ENCODE measurements at places on chromosomes 4 and X.

GRCh38 chr4:96677499-96677898 is 837.6 kb downstream of the PDHA2 start:
- no peak for DNase-seq

DNA sequence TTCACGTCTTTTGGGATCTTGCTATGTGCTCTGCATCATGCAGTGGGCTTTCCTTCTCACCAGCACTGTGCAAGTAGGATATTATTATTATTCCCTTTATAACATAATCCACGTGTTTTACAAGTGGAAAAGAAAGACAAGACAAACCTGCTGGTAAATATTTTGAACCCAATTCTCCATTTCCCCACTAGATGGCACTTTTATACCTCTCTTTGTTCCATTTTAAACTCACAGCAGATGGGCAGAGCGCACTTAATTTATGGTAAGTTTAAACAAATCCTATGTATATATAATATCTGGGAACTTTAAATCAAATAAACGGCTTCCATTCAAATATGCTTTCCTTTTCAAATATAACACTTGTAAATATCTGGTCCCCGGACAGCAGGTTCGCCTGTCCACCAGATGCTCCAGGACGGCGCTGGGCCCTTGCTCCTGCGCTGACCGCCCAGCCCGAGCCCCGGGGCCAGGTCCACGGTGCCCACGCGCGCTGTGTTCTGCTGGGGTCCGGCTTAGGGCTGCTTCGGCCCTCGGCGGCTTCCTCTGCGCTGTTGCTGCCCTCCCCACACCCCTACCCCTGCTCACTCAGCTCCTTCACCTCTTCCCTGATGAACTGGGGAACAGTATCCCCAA is 31.1 kb downstream of the F11 start:
- no peak for DNase-seq

DNA sequence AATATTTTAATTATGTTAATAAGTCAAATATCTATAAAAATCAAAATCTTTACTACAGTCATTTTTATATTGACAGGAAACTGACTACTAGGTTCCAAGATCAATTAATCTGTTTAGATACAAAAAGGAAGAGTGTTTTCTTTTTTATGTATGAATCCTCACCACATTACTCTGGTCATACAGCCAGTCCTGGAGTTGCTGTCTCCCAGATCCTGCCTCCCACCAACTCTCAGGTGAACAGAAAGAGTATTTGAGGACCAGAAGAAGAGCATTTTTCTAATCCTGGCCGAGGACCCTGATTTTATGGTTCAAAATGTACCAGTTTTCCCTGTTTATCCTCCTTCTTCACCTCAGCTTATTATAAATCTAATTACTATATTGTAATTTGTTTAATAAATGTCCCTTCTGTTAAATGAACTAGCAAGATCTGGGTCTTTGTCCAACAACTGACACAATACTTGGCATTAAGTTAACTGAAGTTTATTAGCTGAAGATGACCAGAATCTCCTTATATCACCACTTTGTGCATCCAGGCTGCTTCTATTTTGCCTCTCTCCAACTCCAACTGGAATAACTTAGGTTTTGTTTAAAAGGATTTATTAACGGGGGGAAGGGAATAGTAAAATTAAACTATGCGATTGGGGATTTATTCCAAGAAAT is 224.4 kb upstream of the PCDH7 start:
- DNase-seq = no peak

GRCh38 chr4:17690135-17690534 is 75.7 kb downstream of the MED28 start:
- DNase-seq = no peak

DNA sequence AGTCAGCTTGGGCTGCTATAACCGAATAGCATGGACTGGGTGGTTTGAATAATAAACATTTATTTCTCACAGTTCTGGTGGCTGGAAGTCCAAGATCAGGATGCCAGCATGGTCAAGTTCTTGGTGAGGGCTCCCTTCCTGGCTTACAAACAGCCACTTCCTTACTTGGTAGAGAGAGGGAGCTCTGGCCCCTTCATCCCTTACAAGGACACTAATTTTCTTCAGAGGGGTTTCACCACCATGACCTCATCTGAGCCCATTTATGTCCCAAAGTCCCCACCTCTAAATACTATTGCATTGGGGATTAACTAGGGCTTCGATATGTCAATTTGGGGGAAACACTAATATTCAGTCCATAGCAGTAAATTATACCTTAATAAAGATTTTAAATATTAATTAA is 61.8 kb downstream of the CLNK start:
- no peak for DNase-seq

DNA sequence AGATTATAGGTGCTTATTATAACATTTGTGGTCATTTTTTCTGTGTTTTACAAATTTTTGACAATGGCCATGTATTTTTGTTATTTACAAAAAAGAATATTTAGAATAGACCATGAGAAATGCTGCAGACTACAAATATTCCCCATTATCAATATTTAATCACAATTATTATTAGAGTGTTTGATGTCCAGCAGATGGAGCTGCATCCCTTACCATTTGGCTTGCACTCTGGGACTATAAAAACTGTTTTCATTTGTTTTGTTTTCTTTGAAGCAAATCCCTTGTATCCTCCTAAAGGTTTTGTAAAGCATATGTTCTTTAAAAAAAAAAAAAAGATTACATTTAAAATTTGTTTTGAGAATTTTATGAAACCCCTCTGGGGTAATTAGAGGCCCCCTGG is 85.6 kb upstream of the CXorf66 start:
- DNase-seq = no peak

DNA sequence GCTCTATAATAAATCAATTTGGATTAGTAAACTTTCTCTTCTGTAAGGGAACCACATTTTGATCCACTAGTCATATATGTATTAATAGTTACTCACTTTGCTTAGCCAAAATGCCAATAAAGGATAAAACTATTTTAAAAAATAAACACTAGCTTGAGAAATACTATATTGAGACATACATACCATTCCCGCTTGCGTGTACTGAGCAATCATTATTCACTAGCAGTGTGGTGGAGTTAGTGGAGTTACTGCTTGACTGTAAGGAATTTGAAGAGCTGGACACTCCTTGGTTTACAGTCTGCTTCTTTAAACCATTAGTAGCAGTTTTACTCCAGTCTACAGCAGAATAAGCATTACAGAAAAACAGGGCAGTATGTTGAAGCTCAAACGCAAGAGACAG is 10.8 kb upstream of the PHKA2 start:
- DNase-seq = no peak

- DNase-seq = no peak
Observed at GRCh38 chr4:33104273-33104672, 2384.1 kb downstream of the PCDH7 start.

- DNase-seq = no peak
Observed at GRCh38 chr4:140654495-140654814, 85.7 kb upstream of the UCP1 start.

- no peak for DNase-seq
Observed at GRCh38 chr4:82500435-82501153, 61.2 kb downstream of the TMEM150C start.

GRCh38 chr4:166538491-166539005 is 665.5 kb downstream of the TLL1 start:
- DNase-seq = no peak

DNA sequence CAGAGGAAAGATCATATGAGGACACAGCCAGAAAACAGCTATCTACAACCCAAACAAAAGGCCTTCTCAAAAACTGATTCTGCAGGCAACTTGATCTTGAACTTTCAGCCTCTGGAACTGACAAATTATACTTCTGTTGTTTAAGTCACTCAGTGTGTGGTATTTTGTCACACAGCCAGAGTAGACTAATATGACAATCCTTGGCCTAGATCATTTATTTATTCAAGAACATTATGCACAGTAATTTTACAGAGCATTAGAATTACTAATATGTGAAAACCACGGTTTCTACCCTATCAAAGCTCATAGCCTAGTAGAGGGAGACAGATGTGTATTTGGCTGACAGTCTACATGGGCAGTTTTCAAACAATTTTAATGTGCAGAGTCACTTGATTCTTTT is 167.8 kb upstream of the PCDH18 start:
- DNase-seq = no peak

DNA sequence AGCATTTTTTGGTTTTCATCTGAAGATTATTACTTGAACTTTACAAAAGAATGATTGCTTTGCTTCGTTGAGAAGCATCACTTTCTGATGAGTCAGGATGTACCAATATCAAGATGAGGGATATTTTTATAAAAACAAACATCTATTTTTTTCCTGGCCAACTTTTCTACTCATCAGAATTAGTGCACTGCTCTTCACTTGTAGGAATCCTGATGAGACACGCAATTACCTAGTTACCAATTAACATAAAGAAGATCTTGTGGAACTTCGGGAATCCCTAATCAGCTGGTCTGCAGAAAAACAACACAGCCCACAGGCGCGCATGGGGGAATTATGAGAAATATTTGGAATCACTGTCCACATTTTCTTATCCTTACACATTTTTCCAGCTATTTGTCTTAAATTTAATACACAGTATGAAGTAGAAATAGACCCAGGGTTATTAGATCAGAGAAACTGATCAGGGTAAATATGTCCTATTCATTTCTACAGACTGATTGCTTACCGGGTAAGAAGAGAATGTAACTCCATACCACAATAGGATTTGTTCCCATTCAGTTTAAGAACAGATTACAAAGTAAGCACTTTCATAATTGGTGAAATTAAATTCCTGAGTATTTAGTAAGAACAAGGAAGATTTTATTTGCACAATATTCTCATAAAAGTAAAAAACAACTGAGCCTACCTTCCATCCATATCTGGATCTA is 50.9 kb downstream of the MFAP3L start:
- DNase-seq = no peak

GRCh38 chr4:71604785-71605184 is 179.1 kb downstream of the GC start:
- no peak for DNase-seq

DNA sequence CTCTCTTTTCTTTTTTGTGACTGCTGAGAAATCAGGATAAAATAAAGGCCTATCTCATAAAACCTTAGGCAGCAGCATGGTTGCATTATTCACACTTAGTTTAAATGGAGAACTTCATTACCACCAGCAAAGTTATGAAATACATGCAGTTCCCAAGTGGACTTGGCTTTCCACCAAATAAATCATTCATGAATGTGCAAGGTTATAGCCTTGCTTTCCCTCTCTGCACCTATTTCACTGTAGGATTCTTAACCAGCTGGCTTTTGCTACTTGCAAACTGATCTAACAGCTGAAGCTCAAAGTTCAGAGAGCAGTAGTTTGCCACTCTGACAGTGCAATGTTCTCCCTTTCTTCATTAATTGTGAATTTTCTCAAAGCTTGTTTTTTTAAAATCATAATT is 140.1 kb upstream of the SMIM31 start:
- DNase-seq = no peak

DNA sequence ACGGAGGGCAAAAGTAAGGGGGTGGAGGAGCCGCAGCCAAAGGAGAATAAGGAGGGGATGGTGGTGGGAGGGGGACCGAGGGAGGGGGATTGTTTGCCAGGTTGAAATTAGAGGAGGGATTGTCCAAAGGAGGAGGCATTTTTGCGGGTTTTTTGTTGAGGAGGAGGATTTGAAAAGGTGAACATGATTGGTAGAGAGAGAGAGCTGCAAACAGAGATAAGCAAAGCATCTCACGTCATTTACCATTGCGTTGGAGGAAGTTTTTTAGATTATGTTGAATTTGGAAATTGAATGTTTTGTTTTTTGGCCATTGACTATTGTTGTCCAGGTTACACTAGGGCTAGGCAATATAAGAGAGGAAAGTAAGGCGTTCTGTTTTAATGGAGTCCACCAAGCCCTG is 54.5 kb upstream of the ABCB7 start:
- no peak for DNase-seq

DNA sequence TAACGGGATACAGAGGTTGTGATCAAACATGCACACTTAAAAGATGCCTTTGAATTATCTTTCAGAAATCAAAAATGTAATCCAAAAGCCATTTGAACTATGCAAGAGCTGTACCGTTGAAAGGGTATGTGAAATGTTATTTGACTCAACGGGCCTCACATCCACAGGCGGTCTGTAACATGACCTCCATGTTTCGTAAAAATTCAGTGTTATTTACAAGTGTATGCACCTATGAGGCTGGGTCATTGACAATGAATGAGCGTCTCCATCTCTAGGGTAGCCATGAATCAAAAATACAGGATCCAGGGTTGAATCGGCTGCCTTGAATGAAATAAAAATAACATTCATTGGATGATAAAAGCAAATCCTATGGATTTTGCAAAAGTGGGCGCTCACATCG is 100.1 kb downstream of the CRLF2 start:
- no peak for DNase-seq

DNA sequence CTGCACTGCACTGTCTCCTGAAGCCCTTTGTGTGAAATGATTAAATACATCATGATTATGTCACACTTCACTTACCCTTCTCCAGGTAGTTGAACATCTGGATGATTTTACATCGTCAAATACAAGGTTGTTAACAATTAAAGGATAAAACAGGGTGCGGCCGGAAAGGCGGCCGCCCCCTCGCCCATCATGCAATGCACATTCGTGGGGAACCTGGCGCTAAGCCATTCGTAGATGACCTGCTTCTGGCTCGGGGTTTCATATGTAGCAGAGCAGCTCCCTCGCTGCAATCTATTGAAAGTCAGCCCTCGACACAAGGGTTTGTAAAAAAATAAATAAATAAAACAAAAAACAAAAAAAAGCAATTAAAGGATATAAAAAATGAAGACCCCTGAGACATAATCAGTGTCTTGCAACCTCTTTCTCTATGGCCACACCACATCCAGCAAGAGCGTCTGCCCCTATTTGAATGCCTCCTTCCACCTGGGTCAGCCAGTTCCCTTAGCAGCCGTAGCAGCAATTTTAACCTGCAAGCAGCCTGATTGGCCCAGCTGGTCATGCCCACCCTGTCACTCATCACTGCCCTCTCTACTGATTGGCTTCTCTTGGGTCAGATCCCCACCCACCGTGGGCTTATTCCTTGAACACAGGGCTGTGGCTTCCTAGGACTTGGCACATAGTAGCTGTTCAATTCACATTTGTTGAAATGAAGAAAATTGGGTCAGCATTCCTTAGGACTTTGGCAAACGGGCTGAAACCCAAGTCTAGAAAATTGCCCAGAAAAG is 147.8 kb upstream of the PSAPL1 start:
- no peak for DNase-seq

- no peak for DNase-seq
Observed at GRCh38 chr4:54104907-54105306, 4.9 kb downstream of the GSX2 start.

DNA sequence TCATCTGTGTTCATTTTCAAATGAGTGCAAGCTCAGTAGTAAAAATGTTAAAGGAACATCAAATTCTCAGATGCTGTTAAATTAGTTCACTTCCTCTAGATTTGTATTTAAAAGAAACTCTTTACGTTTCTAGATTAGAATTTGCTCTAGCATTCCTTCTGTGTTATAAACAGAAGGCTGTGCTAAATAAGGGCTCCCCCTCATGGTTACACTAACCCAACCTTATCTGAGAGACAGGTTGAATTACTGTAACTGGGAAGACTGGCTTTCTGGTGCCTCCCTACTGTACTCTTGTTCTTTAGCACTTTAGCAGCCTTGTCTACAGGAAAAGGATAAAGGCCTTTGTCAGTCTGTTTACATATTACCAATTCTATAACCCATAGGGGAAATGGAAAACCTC is 56.8 kb downstream of the RXFP1 start:
- DNase-seq = no peak

- no peak for DNase-seq
Observed at GRCh38 chrX:99939883-99940232, 470.2 kb downstream of the PCDH19 start.
